Stimulated activated CD8-positive, alpha-beta memory T cell treated with anti-CD3 and anti-CD28 coated beads, Interleukin-4, amount 100 ng/mL, for 4 hours (primary cell): ENCODE measurements at places on chromosomes 2 and 18.

DNA sequence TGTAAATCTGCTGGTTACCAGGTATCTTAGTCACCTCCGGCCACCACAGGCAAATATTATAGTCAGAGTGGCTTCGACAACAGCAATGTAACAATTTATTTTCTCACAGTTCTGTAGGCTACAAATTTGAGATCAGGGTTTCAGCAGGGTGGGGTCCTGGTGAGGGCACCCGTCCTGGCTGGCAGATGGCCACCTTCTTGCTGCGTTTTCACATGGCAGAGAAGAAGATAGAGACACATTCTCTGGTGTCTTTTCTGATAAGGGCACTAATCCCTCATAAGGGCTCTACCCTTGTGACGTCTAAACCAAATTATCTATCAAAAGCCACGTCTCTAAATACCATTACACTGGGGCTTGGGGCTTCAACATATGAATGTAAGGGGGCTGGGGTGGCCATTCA lies 843.2 kb upstream of the FANCL start:
- no peak for DNase-seq

GRCh38 chr2:47187069-47187468 lies 32.0 kb upstream of the STPG4 start:
- no peak for DNase-seq

- no peak for DNase-seq
Observed at GRCh38 chr18:63199743-63200241, 119.8 kb downstream of the BCL2 start.

- DNase-seq: no peak
Observed at GRCh38 chr18:10912790-10913545, 236.4 kb downstream of the PIEZO2 start.

GRCh38 chr2:142742371-142743214 lies 134.9 kb upstream of the KYNU start:
- DNase-seq: no peak

- no peak for DNase-seq
Observed at GRCh38 chr2:10864861-10865636, 46.7 kb upstream of the KCNF1 start.

DNA sequence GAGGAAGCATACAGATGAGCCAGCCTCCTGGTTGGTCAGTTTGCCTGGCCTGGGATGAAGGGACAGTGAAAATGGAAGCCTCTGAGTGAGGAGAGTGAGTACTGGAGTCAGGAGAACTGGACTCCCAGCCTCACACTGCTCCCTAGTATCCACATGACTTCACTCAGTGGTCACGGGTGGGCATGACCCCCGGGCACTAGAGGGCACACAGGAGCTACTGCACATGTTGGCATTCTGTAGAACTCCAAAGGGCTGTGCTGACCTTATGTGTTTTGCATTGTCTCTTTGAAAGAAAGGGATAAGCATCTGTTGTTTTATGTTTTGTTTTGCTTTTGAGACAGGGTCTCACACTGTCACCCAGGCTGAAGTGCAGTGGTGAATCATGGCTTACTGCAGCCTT lies 23.7 kb downstream of the NCAPH start:
- no peak for DNase-seq

- no peak for DNase-seq
Observed at GRCh38 chr2:213476641-213477040, 192.4 kb downstream of the SPAG16 start.

- DNase-seq: no peak
Observed at GRCh38 chr2:205995260-205995659, 90.7 kb downstream of the INO80D start.

DNA sequence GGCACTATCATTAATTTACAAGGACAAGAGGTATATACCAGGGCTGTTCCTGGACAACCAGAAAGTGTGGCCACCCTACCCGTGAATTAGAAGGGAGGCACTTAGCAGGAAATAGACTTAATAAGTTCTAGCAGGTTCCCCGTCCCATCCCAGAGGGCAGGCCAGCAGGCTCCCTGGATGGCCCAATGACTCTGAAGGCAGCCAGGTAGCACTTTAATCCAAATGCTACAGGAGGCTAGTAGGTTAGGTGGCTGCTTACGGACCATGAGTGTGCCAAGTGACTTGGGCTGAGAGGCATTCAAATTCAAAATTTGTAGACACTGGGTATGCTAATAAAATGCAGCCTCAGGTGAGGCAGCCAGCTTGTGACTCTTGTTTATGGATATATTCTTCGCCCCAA lies 123.9 kb downstream of the UXS1 start:
- DNase-seq: no peak

DNA sequence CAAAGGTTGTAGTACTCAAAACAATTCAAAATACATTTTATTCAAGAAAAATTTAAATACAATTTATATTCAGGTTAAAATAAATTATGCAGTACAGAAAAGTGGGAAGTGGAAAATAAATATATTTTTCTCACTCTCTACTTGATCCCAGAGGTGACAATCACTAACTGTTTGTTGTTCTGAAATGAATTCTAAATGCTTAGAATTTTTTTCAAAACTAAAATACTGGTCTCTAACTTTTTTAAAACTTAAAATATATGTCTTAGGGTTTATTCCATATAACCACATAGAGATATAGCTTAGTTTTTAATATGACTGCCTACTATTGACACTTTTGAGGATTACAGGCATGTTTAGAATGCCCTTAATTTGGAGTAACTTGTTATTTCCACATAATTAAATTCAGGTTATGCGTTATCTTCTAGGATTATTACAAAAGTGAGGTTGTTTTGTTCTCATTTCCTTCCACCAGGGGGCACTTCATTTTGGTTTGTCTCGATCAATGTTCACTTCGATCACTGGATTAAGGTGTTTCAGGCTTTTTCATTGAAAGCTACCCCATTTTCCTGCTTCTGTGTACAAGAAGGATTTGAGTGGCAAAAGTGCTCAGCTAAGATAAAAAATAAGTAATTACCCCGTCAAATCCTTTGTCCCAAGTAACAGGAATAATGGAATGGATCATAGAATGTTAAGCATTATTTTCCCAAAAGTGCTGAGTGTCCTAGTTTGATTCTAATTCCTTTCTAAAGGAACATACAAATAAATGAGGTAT lies 27.1 kb upstream of the TFPI start:
- no peak for DNase-seq

GRCh38 chr2:34851804-34852203 lies 1252.7 kb upstream of the FAM98A start:
- DNase-seq: no peak
